Suppressor macrophage treated with lipopolysaccharide for 4 hours (primary cell): ENCODE measurements at places on chromosomes 4 and X.
A peak's percentile ranks its signal among the peaks of the same experiment; 100 is the strongest.

DNA sequence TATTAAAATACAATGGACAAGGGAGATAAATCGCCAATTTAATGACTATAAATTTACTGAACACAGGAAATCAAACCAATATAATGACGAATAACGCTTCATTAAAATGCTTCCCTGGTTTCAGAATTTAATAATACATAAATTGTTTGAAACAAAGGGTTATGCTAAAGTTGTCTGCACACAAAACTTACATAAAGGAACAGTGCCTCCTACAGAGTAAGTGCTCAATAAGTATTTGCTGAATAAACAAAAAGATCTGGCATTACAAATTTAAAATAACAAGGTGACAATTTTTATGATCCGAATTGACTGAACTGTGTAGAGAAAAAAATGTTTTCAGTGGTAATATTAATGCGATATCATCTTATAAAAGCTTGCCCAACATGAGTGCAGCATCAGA is 69.6 kb downstream of the NOCT start:
- DNase-seq: no peak

GRCh38 chr4:123235431-123235830 is 161.2 kb upstream of the SPRY1 start:
- DNase-seq: no peak

DNA sequence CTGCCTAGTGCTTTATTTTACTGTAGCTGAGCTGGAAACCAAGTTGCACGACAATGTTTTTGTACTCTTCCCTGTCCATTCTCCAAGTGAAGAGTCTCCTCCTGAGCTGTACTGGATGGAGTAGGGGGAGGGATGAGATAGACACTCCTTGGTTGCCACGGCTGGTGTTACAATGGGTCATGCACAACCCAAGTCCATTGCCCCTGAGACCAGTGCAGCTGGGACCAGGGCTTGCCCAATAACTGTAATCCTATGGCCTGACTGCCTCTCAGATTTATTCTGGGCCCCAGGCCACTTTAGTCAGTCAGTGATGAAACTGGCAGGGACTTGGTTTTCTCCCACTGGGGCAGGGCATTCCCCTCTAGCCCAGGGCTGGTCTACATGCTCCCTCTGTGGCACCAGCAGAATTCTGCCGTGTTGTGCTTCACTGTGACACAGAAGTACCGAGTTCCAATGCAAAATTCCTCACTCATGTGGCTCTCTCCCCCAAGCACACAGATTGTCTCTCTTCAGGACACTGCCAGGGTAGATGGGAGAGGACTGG is 203.3 kb upstream of the PCDH18 start:
- no peak for DNase-seq

- no peak for DNase-seq
Measured at GRCh38 chr4:87052615-87053014, 117.8 kb downstream of the AFF1 start.

GRCh38 chr4:114384629-114385028 is 214.0 kb upstream of the UGT8 start:
- DNase-seq: peak; percentile 11

DNA sequence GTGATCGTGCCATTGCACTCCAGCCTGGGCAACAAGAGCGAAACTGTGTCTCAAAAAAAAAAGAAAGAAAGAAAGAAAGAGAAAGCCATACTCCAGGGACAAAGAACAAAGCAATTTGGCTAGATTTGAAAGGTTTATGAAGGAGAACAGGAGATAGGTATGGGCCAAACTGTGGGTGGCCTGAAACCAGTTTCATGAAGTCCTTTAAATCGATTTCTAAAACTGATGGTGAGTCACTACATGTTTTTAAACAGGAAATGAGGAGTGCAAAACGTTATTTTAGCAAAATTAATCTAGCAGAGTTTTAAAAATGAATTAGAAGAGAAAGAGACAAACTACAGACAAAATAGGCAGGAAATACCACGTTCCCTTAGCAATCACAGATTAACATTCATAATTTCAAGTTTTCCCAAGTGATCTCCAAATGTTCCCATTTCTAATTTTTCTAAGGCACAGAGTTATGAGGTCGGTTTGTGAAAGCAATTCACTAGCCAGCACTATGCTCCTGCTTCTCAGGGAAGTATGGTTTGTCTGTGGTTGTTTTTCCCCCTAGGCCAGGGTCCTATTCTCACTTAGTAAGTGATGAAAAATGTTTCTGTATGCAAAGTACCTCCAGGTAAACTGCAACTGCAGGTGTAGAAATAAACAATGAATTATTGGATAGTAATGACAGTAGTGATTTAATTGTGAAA is 190.6 kb downstream of the PPP3CA start:
- DNase-seq: no peak

- no peak for DNase-seq
Measured at GRCh38 chr4:116982656-116983055, 102.7 kb downstream of the TRAM1L1 start.

GRCh38 chrX:154824638-154825037 is 9.8 kb downstream of the SMIM9 start:
- no peak for DNase-seq

GRCh38 chr4:89733946-89734345 is 103.0 kb downstream of the SNCA start:
- peak; percentile 62 for DNase-seq

DNA sequence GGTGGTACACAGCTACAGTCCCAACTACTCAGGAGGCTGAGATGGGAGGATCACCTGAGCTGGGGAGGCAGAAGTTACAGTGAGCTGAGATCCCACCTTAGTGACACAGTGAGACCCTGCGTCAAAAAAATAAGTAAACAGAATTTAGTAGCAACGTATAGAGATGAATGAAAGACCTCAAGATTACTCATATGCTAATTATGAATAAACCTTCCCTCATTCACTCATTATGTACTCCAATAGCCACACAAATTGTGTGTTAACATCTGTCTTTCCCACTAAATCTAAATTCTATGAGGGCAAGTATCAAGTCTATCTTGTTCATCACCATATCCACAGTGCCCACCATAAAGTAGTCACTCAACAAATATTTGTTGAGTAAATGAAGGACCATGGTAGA is 111.5 kb downstream of the LRBA start:
- no peak for DNase-seq
